ENCODE measurements at places on chromosomes 6 and 20.

GRCh38 chr6:156977527-156978291 lies 200.5 kb downstream of the ARID1B start:
- peak; percentile 39 for DNase-seq

GRCh38 chr6:5261545-5262109 lies 314 bp downstream of the FARS2 start:
- DNase-seq: no peak

- DNase-seq: no peak
These were observed 30.9 kb upstream of the TAGAP start for GRCh38 chr6:159075506-159076228.

DNA sequence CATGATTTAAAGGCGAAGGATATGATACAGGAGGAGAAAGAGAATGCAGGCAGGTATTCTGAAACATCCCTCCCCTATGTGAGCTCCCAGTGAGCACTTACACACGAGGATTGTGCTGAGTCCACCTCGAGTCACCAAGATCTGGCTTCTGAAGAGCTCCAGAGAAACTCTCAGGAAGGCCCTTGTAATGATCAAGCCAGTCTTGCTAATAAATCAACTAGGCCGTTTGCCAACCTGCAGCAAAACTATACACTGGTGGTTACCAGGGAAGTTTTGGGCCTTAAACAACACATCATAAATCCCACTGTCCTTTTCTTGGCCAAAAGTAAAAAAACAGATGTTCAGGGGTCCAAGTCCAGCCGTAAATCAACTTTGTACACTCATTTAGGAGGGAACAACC lies 79.2 kb downstream of the STXBP5 start:
- DNase-seq: no peak

All from NCI-H524 treated with DMSO at 0.1 percent for 48 hours (cell line).